ENCODE measurements at places on chromosomes 1 and 21.

- peaks cover 12% of the 10 kb centered on the region for H3K4me1 ChIP-seq
- DNase-seq, result no peak
- no peaks in the 10 kb centered on the region for H3K27me3 ChIP-seq
- no peak overlapping the region for H3K27ac ChIP-seq
These were observed 28.5 kb downstream of the ECE1 start for GRCh38 chr1:21261551-21262292.

- H3K4me1 ChIP-seq, result no peaks in the 10 kb centered on the region
- H3K4me3 ChIP-seq, result no peak overlapping the region
- H3K27me3 ChIP-seq, result no peaks in the 10 kb centered on the region
- DNase-seq, result no peak
- H3K27ac ChIP-seq, result no peak overlapping the region
These were observed 38.1 kb downstream of the AZIN2 start for GRCh38 chr1:33119050-33119449.

- H3K36me3 ChIP-seq, result no peaks in the 10 kb centered on the region
- DNase-seq, result no peak
- no peaks in the 10 kb centered on the region for H3K27me3 ChIP-seq
- peak overlapping the region; percentile 43 for H3K4me3 ChIP-seq
- peak overlapping the region; percentile 91 for H3K27ac ChIP-seq
These were observed 9.6 kb downstream of the VPS26C start for GRCh38 chr21:37257511-37257966.

DNA sequence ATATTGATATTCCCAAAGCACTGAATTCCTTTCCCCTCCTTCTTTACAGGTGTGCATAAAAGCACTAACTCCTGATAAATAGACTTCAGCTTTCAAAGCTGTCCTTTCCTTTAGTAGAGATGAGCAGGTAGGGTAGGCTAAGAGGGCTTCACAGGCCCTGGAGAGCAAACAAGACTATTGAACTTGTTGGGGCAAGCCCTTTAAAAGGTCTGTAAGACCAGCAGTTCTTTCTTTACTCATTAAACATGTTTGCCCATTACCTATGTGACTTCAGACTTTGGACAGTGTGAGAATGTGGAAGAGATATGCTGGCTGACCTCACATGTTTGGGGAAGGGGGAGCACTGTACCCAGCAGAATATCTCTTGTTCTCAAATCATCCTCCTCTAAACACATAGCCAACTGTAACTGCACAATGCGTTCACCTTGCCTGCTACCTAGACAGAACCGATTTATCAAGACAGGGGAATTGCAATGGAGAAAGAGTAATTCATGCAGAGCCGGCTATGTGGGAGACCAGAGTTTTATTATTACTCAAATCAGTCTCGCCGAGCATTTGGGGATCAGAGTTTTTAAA is 27.1 kb upstream of the HAO2 start:
- no peak overlapping the region for H3K27ac ChIP-seq
- H3K4me3 ChIP-seq, result no peak overlapping the region
- H3K4me1 ChIP-seq, result no peaks in the 10 kb centered on the region

DNA sequence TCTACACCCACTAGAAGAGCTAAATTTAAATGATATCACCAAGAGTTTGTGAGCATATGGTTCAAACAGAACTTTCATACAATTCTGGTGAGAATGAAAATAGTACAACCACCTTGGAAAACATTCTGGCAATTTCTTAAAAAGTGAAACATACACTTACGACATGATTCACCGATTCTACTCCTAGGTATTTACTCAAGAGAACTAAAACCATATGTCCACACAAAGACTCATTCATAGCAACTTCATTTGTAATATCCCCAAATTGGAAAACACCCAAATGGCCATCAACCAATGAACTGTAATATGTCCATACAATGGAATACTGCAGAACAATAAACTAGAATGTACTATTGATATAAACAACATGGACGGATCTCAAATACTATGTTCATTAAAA is 51.2 kb upstream of the ADAM30 start:
- H3K27ac ChIP-seq, result no peak overlapping the region
- no peaks in the 10 kb centered on the region for H3K4me1 ChIP-seq
- peaks cover 7% of the 10 kb centered on the region for H3K36me3 ChIP-seq
- no peak for DNase-seq

All from neural progenitor cell (in vitro differentiated cells).